NCI-H187 treated with DMSO at 0.1 percent for 48 hours (cell line): ENCODE measurements at places on chromosomes 16 and 17.

DNA sequence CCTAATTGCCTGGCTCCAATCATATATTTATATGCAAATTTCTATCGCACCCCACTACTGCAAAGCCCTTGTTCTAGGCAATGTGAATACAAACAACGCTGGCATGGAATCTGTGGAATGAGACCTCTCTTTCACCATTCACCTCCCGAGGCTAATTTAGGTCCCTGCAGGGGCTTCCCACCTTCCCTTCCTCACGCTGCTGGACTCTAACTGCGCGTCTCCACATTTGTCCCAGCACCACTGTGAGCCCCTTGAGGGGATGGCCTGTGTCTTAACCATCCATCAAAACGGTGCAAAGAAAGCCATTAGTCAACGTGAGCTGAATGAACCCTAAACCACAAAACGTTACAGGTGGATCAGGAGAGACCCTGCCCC is 1.6 kb downstream of the TMEM114 start:
- no peak for DNase-seq

DNA sequence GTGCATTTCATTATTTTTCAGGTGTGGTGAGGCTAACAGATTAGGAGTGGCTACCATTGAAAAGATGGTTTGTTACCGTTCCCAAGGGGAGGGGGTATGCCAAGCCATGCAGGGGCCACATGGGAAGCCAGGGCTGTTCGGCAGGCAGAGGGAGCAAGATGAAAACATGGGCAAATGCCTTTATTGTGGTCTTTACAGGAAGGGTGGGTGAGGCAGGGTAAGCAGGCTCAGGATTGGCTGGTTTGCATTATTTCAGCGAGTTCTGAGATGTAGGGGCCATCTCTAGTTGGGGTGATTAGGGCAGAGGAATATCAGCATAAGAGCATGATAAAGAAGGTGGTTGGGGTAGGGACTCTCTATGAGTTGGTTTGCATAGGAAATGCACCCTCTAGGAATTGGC is 117.6 kb downstream of the CCT6B start:
- no peak for DNase-seq

DNA sequence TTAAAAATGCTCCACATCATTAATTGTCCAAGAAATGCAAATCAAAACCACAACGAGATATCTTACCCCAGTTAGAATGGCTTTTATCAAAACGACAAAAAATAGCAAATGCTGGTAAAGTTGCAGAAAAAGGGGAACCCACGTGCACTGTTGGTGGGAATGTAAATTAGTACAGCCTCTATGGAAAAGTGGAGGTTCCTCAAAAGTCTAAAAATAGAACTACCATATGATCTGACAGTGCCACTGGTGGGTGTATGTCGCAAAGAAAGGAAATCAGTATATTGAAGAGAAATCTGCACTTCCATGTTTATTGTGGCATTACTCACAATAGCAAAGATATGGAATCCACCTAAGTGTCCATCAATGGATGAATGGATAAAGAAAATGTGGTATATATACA is 38.2 kb upstream of the ZFHX3 start:
- no peak for DNase-seq

- no peak for DNase-seq
Measured at GRCh38 chr16:2210386-2211365, at the start of gene BRICD5. BRICD5 (minus strand) TSS chr16:2210863; CDS start chr16:2210833, 30 bp downstream.

- DNase-seq = no peak
Measured at GRCh38 chr17:40457964-40458791, 14.9 kb downstream of the IGFBP4 start.

DNA sequence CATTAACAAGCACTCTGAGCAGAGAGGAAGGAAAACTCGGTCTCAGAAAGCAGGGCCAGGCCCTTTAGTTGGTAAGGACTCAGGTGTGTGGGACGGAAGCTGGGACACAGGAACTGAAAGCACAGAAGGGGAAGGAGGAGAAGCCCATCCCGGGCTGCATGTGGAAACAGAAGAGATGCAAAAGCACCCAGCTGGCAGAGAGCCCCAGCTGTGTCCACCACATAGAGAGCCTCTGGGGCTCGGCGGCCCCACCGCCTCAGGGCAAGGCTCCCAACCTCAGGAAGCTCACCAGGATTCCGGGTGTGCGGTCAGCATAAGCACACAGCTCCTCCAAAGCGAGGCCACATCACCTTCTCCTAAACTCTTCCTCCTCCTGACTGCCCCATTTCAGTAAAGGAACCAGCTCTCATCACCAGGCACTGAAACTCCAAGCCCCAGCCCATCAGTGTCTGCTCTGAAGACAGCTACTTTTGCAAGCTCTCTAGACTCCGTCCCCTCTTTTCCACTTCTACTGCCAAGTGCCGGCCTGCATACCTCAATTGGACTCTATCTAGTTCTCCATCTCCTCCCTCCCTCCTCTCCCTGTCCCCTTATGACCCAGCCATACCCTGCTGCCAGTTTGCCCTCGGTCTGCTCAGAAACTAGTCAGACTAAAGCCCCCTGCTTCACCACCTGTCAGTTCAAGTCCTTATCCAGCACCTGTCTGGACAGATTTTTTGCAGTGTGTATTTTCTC is 6.0 kb downstream of the ST3GAL2 start:
- DNase-seq = no peak
